ENCODE measurements at places on chromosomes 12 and 14.

DNA sequence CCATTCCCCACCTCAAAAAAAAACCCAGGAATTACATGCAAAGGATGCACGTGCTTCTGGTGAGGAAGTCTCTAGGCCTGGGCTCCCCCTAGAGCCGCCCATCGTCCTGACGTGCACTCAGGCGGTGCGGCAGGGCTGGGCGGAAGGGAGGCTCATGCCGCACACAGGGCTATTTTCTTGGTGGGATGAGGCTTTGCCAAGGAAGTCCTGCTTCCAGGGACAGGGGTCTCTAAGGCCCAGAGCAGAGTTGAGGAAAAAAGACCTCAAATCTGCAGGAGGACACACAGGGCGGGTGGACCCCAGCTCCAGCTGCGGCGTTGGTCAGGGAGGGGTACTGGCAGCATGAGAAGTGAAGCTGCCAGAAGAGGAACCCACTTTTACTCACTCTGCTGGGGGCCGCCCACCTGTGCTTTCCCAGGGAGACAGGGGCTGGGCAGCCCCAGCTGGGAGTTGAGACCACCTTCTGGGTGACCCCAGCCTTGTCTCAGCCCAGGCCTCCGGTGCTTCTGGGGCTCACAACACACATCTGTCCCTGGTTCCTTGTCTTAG is 4.2 kb downstream of the RHOF start:
- peak; percentile 92 for DNase-seq

DNA sequence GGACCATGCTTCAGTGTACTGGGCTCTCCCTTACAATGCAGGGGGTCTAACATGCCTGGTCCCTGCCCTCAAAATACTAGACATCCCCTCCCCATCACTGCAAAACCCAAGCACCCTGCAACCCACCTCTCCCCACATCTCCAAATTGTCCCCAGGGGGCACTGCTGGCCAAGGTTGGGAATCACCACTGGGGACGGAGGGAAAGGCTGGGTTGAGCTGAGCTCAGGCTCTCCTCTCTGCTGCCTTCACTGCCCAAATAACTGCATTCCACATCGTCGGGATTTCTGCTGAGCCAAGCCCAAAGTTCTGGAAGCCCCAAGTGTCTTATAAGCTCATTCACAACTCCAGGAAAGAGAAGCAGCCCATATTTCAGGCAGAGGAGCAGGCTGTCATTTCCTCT is 69.6 kb downstream of the NT5DC3 start:
- DNase-seq: peak; percentile 54

GRCh38 chr14:79665556-79665955 is 545.7 kb downstream of the DIO2 start:
- DNase-seq: no peak

- DNase-seq: peak; percentile 4
These were observed 117.9 kb downstream of the SCAF11 start for GRCh38 chr12:45872446-45872845.
